Activated naive CD4-positive, alpha-beta T cell treated with anti-CD3 and anti-CD28 coated beads for 36 hours (primary cell): ENCODE measurements at places on chromosomes 12 and 14. TPM values are rescaled to one million over a fixed set of nuclear protein-coding genes. Genes with fewer than 3 reads are reported as not detected.

- H3K27me3 ChIP-seq = no peaks in the 10 kb centered on the region
- H3K36me3 ChIP-seq = no peaks in the 10 kb centered on the region
- no peak for DNase-seq
- H3K4me3 ChIP-seq = no peak overlapping the region
- no peak overlapping the region for H3K27ac ChIP-seq
These were observed 338.0 kb downstream of the RMST start for GRCh38 chr12:97800561-97800960.

GRCh38 chr12:128694445-128694844 lies 129.3 kb downstream of the SLC15A4 start:
- H3K4me1 ChIP-seq = no peaks in the 10 kb centered on the region
- no peaks in the 10 kb centered on the region for H3K27me3 ChIP-seq
- no peak for DNase-seq
- no peaks in the 10 kb centered on the region for H3K36me3 ChIP-seq
- no peak overlapping the region for H3K27ac ChIP-seq
- no peak overlapping the region for H3K4me3 ChIP-seq

DNA sequence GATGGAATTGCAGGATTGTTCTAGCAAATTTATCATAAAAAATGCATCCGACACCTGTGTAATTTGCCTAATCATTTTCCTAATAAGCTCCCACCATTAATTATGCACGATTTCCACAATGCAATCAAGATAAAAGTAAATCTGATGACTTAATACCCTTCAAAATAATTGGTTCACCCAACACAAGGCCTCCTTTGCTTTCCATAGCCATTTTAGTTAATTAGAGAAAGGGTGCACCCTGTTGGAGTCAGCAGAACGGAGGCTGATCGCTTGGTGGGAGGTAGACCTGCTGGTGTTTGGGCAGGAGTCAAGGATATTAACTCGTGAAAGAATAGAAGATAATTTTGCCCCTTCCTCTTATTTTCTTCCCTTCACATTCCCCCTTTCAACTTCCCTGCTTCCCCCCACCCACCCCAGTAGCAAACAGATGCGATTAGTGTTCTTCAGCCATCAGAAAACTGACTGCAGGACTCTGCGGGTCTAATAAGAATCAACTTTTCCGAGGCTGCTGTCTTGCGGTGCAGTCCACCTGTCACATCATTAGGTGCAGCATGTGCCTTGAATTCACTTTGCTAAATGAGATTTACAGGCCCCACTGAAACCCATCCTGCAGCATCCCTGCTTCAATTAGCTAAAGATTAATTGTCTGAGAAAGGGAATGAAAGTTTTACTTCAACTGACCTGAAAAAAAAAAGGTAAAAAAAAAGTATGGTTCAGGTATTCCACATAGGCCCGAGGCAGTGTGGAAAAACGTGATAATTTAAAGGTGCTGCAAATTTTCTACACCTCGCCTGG lies 553.7 kb upstream of the LMO3 start:
- no peaks in the 10 kb centered on the region for H3K27me3 ChIP-seq
- H3K4me1 ChIP-seq = no peaks in the 10 kb centered on the region
- no peaks in the 10 kb centered on the region for H3K36me3 ChIP-seq
- H3K4me3 ChIP-seq = no peak overlapping the region

GRCh38 chr12:51972849-51973273 lies 21.4 kb downstream of the ACVR1B start:
- peaks cover 20% of the 10 kb centered on the region for H3K36me3 ChIP-seq
- H3K4me1 ChIP-seq = peaks cover 70% of the 10 kb centered on the region
- DNase-seq = peak; percentile 87
- H3K4me3 ChIP-seq = peak overlapping the region; percentile 13
- no peak overlapping the region for H3K27ac ChIP-seq

DNA sequence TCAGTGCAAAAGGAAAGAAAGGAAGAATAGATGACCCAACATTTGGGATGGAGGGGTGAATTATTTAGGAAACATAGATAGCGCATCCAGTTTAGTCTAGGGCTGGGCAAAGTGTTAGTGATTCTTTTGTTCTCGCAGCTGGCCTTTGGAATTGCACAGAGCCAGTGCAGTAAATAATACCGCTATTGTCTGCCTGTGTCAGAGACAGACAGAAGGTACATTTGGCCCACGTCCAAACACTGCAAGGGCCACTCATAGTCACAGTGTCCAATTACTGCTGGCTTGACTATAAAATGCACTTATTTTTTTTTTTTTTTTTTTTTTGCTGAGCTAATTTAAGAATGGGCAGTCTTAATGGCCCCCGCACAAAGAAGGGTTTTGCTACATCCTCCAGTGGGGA lies 638.6 kb downstream of the BCL11B start:
- no peaks in the 10 kb centered on the region for H3K36me3 ChIP-seq
- no peak overlapping the region for H3K27ac ChIP-seq
- DNase-seq = no peak
- H3K4me1 ChIP-seq = no peaks in the 10 kb centered on the region

DNA sequence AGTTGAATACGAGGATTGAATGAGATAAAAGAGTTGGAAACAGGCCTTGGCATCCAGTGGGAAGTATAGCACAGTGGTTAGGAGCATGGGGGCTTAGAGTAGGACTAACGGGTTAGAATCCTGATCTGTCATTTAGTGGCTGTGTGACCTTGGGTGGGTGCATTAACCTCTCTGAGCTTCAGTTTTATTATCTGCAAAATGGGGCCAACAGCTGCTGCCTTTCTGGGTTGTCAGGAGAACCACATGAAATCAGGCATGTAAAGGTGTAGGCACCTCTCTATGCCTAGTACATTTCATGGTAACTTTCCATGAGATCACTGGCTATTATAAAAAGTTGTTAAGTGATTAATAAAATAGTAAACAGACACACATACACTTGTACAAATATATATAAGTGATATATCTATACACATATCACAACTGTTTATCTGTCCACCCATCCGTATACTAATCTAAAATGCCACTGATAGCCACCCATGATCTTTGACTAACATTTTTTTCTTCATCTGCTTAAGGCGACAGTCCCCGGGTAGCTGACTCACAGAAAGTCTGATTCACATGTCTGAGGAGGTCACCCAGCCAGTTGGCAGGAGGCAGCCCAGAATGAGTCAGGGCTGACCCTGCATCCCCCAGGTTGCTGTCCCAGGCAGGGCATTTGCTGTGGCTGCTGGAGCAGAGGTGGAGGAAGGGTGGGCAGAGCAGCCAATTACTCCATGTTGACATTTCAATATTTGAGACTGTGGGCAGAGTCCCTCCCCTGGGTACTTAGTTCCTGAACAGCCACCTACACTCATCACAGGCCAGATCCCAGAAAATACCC lies 125.6 kb upstream of the NOS1 start:
- H3K36me3 ChIP-seq = no peaks in the 10 kb centered on the region
- no peaks in the 10 kb centered on the region for H3K4me1 ChIP-seq
- no peak overlapping the region for H3K27ac ChIP-seq
- no peak overlapping the region for H3K4me3 ChIP-seq
- no peaks in the 10 kb centered on the region for H3K27me3 ChIP-seq

DNA sequence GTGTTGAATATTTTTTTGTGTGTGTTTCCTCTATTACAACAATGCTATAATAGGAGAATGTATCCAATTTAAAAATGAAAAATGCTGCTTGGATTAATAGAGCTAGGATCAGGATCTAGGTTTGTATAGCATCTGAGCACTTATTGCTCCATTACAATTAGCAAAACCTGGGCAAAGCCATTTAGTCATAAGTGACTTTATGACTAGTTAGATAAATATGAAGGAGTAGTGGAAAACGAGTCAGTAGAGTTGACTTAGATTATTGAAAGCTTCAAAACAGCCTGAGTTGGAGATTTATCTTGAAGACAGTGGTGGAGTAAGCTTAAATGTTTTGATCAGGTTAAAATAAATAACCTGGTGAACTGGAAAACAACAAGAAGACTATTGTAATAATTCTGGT lies 2.8 kb downstream of the MED21 start:
- peaks cover 11% of the 10 kb centered on the region for H3K36me3 ChIP-seq
- H3K4me1 ChIP-seq = peaks cover 30% of the 10 kb centered on the region

- no peaks in the 10 kb centered on the region for H3K4me1 ChIP-seq
- H3K27me3 ChIP-seq = peaks cover under 1% of the 10 kb centered on the region
- no peak overlapping the region for H3K4me3 ChIP-seq
- no peak for DNase-seq
- H3K36me3 ChIP-seq = no peaks in the 10 kb centered on the region
These were observed 190.7 kb downstream of the EXOC5 start for GRCh38 chr14:57078054-57078453.

GRCh38 chr12:128852885-128853599 lies at the start of gene GLT1D1:
TSS of gene GLT1D1 (plus strand) at chr12:128853478. CDS start at chr12:128853582, 104 bp downstream.
- no peaks in the 10 kb centered on the region for H3K36me3 ChIP-seq
- H3K4me1 ChIP-seq = no peaks in the 10 kb centered on the region
- no peak within 1 kb of the TSS for H3K4me3 ChIP-seq
- peaks cover 30% of the 10 kb centered on the region for H3K27me3 ChIP-seq
- DNase-seq = no peak

GRCh38 chr14:39102265-39102968 lies 618 bp downstream of the SEC23A start:
- H3K27me3 ChIP-seq = no peaks in the 10 kb centered on the region
- peaks cover 46% of the 10 kb centered on the region for H3K4me1 ChIP-seq
- no peak for DNase-seq
- peaks cover 8% of the 10 kb centered on the region for H3K36me3 ChIP-seq

GRCh38 chr12:54605138-54605970 lies 16.9 kb upstream of the PPP1R1A start:
- H3K27ac ChIP-seq = no peak overlapping the region
- no peaks in the 10 kb centered on the region for H3K27me3 ChIP-seq
- no peak for DNase-seq

DNA sequence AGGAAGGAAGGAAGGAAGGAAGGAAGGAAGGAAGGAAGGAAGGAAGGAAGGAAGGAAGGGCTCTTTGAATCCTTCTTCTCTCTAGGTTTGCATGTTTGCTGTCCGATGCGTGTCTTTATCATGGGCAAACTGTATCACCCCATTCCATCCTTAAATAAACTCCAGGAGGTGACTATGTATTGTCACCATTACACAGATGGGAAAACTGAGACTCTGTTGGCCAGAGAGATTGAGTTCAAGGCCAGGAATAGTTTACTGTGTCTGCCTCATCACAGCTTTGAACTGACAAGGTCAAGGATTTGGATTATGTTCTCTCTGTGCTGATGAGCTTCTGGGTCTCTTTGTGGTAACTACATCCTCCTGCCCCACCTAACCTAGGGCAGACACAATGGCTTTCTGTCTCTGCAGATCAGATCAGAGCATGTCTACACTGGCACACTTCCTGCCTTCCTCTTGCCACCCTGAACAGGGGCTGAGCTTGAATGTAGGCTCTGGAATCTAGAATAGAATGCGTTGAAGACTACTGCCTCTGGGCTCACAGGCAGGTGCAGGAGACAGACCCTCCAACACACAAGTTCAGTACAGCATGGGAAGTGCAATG lies 78.9 kb upstream of the MAP1LC3B2 start:
- no peak for DNase-seq
- peaks cover 11% of the 10 kb centered on the region for H3K4me1 ChIP-seq
- H3K4me3 ChIP-seq = no peak overlapping the region
- H3K36me3 ChIP-seq = peaks cover 5% of the 10 kb centered on the region

- peaks cover 54% of the 10 kb centered on the region for H3K36me3 ChIP-seq
- no peaks in the 10 kb centered on the region for H3K27me3 ChIP-seq
- H3K4me1 ChIP-seq = peaks cover 15% of the 10 kb centered on the region
- no peak for DNase-seq
- H3K4me3 ChIP-seq = no peak overlapping the region
- peak overlapping the region; percentile 70 for H3K27ac ChIP-seq
These were observed 26.5 kb downstream of the OTUB2 start for GRCh38 chr14:94052662-94053061.

- peaks cover 22% of the 10 kb centered on the region for H3K36me3 ChIP-seq
- H3K27ac ChIP-seq = no peak overlapping the region
- peaks cover 56% of the 10 kb centered on the region for H3K4me1 ChIP-seq
These were observed 11.9 kb downstream of the GPR68 start for GRCh38 chr14:91232603-91233002.

GRCh38 chr14:29454026-29454693 lies 473.5 kb downstream of the PRKD1 start:
- H3K27me3 ChIP-seq = no peaks in the 10 kb centered on the region
- no peak for DNase-seq
- no peak overlapping the region for H3K27ac ChIP-seq
- H3K36me3 ChIP-seq = no peaks in the 10 kb centered on the region
- H3K4me1 ChIP-seq = no peaks in the 10 kb centered on the region
- H3K4me3 ChIP-seq = no peak overlapping the region

DNA sequence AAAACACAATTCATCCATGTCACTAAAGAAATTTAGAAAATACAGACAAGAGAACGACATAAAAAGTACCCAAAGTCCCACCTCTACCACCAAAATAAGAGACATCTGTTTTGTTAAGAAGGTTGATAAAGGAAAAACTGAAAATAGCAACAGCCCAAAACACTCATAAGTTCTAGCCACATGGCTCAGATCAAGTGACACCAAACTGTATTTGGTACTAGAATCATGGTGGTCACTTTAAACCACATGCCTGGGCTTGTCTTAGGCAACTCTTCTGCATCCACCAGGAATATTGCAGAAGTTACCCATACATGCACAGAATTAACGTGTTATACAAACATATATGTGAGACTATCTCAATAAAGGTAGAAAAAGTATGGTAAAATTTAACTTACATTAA lies 78.2 kb upstream of the GTF2A1 start:
- no peaks in the 10 kb centered on the region for H3K4me1 ChIP-seq
- no peak overlapping the region for H3K27ac ChIP-seq
- DNase-seq = no peak
- no peaks in the 10 kb centered on the region for H3K27me3 ChIP-seq
- no peak overlapping the region for H3K4me3 ChIP-seq

DNA sequence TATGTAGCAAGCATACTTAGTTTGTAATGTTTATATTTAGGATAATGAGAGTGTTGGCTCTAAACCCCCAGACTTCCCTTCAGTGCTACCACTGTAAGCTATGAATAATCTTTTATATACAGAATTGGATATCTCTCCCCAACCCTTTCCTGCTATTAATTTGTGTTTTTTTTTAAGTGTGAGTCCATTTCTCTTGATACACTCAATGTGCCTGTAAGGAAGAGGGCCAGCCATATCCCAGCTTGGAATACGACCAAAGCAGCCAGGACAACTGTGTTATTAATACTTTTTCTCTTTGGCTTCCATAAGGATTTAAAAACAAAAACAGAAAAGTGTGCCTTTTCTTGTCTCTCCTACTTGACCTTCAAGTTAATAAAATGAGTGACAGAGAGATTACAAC lies 116.7 kb downstream of the SNAPC1 start:
- no peak for DNase-seq
- no peaks in the 10 kb centered on the region for H3K4me1 ChIP-seq
- no peaks in the 10 kb centered on the region for H3K36me3 ChIP-seq
- no peak overlapping the region for H3K4me3 ChIP-seq
- peaks cover 35% of the 10 kb centered on the region for H3K27me3 ChIP-seq

The LRRC43 gene
- total RNA-seq = not detected

The IGFBP6 gene
- total RNA-seq = 6.4 TPM

The RERG gene
- not detected for total RNA-seq

The RIPK3 gene
- 7.6 TPM for total RNA-seq

The PLEK2 gene
- total RNA-seq = 2.2 TPM

The ZC3H14 gene
- total RNA-seq = 37.9 TPM

The FAM222A gene
- 0.38 TPM for total RNA-seq

The NEUROD4 gene
- not detected for total RNA-seq

The PLEKHG7 gene
- not detected for total RNA-seq

The TROAP gene
- total RNA-seq = 68.8 TPM
